ENCODE measurements at places on chromosomes 4 and X.
A peak's percentile ranks its signal among the peaks of the same experiment; 100 is the strongest.

DNA sequence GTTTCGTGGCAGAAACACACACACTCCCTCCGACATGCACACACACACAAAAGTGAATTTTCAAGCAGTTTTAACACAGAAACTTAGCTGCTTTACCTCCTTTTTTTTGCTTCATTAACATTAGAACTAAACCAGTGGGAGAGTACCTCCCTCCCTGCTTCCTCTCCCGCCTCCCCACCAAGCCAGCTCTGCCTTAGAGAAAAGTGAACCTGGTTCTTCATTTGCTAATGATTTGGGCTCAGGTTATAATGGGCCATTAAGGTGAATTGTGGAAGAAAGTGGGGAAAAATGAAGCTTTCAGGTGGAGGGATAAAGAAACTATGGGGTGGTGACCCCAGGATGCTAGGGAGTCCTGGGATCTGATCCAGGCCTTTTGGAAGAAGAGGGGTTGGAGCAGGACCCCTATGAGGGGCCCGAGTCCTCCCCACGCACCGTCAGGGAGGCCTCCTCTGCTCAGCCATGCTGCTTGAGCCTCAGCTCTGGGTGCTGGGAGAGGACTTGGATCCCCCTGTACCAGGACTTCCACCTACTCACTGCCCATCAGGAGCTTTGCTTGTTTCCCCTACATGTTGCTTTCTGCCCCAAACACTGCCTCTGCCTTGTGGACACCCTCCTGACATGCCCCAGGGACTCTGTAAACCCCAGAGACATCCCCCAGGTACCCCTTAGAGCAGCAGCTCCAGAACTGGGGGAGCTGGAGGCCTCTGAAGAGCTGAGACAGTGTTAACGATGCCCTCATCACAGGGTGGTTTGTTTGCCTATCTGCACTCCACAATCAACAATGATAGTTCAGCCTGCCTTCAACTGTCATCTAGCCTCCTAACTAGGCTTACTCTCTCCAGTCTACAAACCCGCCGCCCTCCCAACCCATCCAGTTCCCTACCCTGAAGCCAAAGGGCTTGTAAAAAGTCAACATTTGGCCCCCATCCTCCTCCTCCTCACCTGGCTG, 6.5 kb upstream of the JADE1 start:
- no peak for DNase-seq

DNA sequence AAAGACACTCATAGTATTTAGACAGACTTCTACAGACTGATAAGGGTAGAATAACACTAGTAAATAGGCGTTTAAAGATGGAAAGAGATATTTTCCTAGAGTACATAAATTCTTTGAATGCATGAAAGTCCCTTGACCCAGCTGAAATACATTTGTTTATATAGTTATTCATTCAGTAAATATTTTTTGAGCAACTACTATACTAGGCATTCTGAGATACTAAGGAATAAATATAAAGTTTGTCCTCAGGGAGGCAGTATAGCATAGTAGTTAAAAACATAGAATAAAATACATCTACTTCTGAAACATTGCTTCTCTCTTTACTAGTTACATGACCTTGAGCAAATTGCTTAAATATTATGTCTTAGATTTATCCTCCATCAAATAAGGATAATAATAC, 27.4 kb downstream of the HMGN5 start:
- no peak for DNase-seq

DNA sequence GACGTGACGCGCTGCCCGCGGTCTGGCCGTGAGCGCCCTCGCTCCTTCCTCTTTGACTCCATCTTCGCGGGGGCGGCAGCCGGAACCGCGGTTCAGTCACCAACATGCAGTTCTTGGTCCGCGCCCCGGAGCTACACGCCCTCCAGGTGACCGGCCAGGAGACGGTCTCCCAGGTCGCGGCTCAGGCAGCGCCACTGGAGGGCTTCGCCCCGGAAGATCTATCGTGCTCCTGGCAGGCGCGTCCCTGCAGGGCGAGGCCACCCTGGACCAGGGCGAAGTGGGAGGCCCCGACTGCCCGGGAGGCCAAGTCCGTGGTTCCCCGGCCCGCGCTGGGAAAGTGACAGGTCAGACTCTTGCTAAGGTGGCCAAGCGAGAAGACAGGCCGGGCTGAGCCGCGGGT, 2.9 kb downstream of the TRIML2 start:
- no peak for DNase-seq

DNA sequence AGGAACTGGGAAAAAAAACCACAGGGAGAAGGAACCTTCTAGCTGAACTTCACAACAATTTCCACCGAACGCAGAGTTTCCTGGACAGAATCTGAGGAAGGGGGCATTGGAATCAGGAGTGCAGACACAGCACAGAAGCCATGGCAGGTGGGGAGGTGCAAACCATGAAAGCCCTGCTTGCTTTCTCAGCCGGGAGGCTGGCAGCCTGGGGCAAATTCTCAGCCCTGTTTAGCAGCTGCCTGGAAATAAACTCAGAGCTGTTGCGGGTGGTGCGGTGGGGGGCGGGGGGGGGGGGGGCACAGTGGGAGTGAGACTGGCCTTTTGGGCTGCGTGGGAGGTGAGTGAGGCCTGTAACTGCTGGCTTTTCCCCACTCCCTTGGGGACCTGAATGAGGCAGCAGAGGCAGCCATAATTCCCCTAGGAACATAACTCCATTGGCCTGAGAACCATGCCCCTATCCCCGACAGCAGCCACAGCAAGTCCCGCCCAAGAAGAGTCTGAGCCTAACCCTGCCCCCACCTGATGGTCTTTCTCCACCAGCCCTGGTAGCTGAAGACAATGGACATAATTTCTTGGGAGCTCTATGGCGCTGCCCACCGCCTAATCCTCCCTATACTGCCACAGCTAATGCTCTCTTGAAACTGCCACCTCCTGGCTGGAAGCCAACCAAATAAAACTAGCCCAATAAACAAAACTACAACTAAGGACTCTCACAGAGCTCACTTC, 176.3 kb downstream of the FAM13A start:
- no peak for DNase-seq

GRCh38 chr4:68494688-68495087, 47.4 kb downstream of the TMPRSS11E start:
- DNase-seq = no peak

GRCh38 chrX:130984782-130985181, 73.4 kb upstream of the ARHGAP36 start:
- no peak for DNase-seq

DNA sequence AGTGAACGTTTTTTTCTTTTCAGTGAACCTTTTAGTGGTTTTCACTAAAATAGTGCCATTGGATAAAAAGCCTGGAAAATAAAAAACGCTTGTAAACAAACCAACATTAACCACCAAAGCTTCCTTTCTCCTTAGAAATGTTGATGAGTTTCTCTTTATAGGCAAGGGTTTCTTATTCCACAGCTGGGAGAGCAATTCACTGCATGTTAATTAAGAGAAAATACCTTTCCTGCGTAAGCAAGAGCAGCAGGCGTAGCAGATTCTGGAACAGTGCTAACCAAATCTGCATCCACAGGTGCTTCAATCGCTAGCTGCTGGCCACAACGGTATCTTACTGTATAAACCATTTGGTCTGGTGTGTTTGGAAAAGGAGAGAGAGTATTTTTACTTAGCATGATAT, 13.3 kb upstream of the AASDH start:
- no peak for DNase-seq

DNA sequence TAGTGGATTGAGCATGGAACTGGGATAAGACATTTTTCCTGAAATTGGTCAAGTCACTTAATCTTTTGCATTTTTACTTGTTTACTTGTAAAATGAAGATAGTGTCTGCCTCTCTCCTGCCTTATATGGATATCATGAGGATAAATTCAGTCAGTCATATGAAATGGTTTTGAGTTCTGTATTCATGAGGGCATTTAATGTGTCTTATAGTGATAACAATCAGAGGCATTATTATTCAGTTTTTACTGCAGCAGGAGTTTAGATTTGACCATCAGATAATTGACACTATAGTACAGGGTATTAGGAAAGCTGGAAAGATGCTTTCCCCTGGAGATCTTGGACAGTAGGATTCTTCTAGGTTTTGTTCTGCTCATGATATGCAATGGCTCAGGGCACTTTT, 26.0 kb downstream of the NPNT start:
- DNase-seq = no peak

- no peak for DNase-seq
Observed at GRCh38 chr4:11404431-11404830, 24.3 kb downstream of the HS3ST1 start.

GRCh38 chrX:13747836-13748235, 13.3 kb downstream of the OFD1 start:
- DNase-seq = no peak

DNA sequence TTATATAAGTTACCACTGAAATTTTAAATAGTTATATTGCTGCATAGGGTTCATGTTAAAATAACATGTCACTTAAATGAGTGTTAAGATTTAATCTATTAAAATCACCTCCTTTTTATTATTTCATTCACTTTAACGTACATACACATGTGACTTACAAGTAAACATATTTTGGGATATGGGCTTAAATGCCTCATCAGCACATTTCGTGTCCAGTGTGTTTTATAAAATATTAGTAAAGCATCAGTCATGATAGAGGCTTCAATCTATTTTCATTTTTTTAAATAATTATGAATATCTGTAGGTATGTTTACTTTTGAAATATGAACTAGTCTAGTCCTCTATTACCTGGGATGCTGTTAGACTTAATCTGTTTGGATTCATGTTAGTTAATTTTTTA, 143.6 kb downstream of the NPNT start:
- DNase-seq = no peak

- no peak for DNase-seq
Observed at GRCh38 chr4:80075995-80076675, 3.1 kb upstream of the ANTXR2 start.

DNA sequence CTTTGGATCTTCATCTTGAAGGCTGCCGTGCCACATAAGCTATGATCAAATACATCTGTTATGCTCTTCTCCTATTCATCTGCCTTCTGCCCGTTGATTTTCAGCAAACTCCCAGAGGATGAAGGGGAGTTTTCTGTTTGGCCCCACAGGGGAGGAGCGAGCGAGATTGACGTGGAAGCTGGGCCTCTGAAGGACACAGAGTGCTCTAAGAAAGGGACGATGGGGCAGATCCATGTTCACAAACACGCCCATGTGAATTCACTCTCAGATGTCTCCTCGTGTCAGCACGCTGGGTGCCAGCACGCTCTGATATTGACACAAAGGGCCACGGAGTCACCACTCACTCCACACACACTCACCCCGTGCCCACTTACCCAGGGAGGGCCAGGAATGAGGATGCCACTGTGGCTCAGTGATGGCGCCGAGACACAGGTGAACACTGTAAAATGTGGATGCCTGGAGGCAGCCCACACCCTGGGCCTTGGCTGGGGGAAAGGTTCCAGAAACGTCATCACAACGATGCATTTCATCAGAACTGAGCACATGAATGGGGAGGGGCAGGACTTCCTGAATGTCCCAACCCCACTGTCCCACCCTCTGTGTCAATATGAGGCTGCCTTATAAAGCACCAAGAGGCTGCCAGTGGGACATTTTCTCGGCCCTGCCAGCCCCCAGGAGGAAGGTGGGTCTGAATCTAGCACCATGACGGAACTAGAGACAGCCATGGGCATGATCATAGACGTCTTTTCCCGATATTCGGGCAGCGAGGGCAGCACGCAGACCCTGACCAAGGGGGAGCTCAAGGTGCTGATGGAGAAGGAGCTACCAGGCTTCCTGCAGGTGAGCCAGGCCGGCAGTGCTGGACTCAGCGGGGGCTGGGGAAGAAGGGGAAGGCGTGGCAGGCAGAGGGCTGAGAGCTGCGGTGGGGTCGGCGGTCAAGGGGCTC, at the start of gene S100P:
S100P (plus strand) TSS at position 648 of the 946 bp plus-strand sequence; CDS start at position 703, 55 bp downstream.
- DNase-seq = no peak

DNA sequence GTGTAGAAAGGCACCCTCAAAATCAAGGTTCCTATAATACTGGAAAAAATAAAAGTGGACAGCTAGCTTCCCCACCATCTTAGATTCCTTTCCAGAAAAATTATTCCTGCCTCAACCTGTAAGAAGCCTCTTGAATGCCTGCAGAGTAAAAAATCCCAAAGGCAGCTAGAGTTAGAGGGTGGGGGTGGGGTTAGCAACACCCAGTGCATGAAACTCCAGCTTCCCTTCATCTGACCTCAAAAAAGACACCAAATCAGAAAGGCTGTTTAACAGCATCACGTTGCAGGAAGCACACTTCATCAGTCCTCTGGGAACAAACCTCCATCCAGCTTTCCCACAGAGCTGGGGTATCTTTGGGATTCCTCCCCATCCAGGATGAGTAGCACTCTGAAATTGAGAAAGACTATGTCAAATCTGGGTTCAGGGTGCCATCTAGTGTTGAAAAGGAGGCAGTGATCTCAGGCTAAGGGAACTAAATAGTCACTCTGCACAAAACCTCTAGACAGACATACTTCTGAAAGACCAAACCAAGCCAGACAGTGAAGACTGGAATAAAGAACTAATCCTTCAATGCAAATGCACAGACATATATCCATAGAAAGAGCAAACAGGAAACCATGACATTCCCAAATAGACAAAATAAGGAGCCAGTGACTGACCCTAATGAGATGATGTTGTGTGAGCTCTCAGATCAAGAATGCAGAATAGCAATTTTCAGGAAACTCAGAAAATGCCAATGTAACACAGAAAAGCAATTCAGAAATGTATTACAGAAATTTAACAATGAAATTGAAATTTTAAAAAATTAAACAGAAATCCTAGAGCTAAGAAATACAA, 97.9 kb downstream of the ARHGEF9 start:
- peak; percentile 26 for DNase-seq

- DNase-seq = no peak
Observed at GRCh38 chr4:147736458-147736857, 4.6 kb downstream of the ARHGAP10 start.

DNA sequence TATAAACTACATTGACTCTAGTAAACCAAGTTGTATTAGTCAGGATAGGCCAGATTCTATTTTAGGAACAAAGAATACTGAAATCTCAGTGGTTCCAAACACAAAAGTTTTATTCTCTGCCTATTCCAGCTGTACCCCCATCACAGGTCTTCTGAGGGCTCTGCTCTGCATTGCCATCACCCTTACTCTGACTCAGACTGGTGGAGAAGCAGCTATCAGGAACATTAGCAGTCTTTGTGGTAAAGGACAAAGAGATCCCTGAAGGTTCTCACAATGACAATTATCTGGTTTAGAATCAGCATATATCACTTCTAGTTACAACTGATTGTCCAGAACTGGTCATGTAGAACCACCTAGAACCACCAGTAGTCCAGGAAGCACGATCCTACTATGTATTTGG, 251.1 kb downstream of the GLUD2 start:
- no peak for DNase-seq

GRCh38 chr4:4859799-4860599, 534 bp downstream of the MSX1 start:
- DNase-seq = peak; percentile 23

DNA sequence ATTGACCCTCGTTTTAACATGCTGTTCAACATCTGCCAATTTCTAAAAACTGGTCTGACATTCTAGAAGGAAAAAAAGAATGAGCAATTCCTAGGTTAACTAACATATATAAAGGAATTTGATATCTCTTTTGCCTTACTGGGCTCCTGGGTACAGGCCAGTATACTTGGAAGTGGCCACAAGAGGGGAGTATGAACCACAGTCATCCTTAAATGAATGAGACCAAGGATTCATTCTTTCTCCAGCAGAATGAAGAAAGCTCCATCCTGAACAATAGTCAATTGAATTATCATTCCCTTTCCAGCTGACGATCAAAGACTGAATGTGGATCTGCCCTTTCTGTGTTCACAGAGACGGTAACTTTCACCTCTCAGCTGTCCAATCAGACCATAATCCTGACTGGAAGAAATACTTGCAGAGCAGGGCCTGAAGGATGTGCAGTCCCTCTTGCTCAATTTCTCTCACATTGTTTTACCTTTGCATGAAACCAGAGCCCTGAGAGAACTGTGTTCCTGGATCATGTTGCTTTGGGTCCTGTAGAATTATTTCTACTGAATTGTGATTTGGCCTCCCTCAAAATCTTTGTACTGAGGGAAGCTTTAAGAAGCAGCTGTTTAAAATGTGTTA, 14.8 kb upstream of the SPARCL1 start:
- no peak for DNase-seq
